ENCODE measurements at places on chromosomes 5 and 9.

DNA sequence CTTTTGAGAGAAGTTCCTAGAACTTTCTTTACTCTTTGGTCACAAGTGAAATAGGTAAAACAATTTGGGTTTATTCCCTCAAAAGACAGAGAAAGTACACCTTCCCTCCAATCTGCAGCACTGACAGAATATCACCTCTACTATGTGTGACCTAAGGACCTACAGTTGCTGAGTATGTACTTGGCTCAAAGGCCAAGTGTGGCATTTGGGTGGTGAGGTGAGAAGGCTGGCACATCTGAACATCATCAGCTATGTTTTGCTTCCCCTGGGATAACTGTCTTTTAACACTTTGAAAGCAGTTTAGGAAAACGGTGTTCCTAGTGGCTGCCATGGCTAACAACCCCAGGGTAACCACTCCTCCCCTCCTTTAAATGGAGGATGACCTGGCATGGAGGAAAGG is 17.6 kb downstream of the MIER3 start:
- no peak for DNase-seq

DNA sequence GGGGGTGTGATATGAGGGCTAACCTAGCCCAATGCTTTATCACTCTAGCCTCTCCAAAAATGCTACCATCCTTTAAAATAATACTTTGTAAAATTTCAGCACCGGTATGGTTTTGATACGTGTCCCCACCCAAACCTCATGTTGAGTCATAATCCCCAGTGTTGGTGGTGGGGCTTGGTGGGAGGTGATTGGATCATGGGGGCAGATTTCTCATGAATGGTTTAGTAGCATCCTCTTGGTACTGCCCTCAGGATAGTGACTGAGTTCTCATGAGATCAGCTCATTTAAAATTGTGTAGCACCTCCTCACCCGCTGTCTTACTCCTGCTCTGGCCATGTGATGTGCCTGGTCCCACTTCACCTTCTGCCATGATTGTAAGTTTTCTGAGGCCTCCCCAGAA is 35.0 kb upstream of the ANKH start:
- DNase-seq: no peak

GRCh38 chr5:32534041-32534440 is 51.3 kb upstream of the SUB1 start:
- no peak for DNase-seq

GRCh38 chr5:108315829-108316228 is 66.1 kb downstream of the FBXL17 start:
- DNase-seq: no peak

Data from retinal pigment epithelial cell (primary cell).